NCI-H345 (cell line): ENCODE measurements at places on chromosomes 7 and 10.

DNA sequence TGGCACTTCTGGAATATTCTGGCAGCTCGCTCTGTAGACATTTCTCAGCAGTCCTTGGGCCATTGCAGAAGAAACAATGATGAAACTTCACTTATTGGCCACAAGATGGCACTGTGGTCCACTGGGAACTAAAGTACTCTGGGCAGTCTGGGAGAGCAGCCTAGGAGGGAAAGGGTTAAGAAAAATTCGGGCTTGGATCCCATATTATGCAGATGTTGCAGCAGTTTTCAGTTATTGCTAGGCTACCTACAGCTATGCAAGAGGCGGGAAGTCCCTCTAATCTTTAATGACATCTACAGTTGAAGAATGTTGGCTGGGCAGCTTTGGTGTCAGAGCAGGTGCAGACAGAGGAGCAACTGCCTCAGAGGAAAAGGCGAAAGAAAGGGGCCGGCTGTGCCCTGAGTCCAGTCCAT is 201.7 kb upstream of the PRSS58 start:
- DNase-seq: peak; percentile 29

GRCh38 chr7:127254163-127254684 is 1.5 kb upstream of the GRM8 start:
- no peak for DNase-seq

DNA sequence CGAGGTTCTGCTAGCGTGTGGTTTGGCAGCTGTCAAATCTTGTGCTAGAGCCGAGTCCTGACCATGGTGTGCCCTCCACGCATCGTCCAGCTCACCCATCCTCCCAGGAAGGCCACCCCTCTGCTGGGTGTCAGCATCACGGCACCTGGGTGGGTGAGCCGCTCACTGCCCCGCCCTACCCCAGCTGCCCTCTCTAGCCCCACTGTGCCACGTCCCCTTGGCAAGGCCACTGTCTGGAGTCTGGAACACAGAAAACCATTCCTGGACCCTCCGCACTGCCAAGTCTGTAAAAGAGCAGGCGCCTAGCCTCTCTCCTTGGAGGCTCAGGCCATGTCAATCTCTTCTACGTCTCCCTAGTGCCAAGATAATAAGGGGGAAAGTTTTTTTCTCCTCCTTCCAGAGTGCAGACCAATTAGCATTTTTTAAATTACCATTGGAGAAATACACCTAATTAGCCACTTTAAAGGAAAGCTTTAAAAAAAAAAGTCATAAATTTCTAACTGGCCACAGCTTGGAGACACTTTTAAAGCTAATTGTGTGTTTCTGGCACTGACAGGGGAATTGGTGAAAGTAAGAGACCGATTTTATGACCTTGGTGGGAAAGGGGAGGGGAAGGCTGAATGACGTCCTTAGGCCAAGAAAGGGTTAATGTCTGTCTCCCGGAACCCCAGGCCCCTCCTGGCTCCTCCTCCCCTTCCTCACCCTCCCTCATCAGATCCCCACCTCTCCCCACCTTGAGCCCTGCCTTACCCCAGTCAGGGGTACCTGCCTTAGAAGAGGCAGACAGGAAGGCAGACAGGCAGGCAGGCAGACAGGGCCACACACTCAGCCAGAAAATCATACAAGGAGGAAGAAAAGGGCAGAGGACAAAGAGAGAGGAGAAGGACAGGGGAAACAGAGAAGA is 151.2 kb downstream of the PLXNA4 start:
- DNase-seq: no peak

DNA sequence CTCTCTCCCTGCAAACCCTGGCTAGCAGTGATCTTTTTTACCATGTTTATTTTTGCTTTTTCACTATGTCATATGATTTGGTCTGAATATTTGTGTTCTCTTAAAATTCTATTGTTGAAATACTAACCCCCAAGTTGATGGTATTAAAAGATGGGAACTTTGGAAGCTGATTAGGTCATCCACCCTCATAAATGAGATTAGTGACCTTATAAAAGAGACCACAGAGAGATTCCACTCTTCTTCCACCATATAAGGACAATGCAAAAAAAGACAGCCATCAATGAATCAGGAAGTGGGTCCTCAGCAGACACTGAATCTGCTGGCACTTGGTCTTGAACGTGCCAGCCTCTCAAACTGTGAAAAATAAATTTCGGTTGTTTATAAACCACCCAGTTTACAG is 112.8 kb upstream of the KCND2 start:
- DNase-seq: no peak

- no peak for DNase-seq
These were observed 533.2 kb upstream of the POM121L12 start for GRCh38 chr7:52502281-52502680.

GRCh38 chr7:7178081-7178480 is 4.3 kb upstream of the C1GALT1 start:
- no peak for DNase-seq

DNA sequence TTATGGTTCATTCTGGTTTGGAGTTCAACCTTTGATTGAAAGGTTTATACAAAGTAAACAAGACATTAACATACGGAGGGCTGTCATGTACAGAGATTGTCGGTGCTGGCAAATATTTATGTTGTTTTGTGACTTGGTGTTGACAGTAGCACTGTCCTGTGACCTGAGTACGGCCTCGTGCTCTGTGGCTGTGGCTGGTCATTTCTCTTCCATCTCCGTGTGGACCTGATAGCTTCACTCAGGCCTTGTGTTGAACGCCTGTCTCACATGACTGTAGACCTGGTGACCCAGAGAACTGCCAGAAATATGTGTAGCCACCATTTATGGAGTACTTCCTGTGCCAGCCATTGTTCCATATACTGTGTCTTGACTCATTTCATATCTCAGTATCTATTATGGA is 311.6 kb downstream of the CCDC3 start:
- DNase-seq: no peak

DNA sequence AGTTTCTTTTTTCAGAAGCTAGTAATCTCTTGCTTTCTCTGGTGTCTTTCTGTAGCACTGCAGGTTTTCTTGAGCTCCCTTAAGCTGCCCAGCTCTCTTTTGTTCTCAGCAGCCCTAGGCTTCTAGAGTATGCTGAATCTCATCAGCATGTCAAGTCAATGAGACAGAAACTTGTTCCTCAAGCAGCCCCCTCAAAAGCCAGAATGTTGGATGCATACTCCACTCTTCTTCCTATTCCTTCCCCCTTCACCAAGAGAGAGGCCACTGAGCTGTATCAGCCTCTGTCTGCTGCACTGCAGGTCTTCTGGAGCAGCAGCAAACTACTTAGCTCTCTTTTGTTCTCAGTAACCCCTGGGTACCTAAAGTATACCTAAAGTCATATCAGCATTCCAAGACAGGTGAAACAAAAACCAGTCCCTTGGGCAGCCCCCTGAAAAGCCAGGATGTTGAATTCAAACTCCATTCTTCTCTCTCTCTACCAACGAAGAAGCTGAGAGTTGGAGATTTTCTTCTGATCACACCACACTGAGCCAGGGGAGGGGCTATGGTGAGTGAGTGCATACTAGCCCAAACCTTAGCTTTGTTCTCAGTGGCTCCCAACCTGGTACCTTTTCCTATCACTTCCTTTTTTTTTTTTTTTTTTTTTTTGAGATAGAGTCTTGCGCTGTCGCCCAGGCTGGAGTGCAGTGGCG is 73.3 kb upstream of the WAC start:
- DNase-seq: no peak

DNA sequence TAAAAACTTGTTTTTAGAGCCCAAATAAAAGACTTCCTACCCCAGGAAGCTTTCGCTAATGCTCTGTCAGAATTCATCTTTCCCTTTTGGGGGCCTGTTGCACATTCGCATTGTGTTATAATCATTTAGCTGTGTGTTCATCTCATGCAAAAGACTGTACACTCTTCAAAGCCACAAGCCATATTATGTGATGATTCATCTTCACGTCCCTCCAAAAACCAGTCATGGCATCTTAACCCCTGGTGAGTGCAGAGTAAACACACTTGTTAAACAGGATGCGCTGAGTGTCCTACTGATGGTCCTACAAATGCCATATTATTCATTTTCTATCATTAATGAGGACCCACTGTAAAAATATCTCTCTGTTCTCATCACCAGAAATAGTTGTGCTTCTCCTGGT is 235.4 kb downstream of the KIAA1217 start:
- DNase-seq: no peak
